ENCODE measurements at places on chromosomes 4 and X.

DNA sequence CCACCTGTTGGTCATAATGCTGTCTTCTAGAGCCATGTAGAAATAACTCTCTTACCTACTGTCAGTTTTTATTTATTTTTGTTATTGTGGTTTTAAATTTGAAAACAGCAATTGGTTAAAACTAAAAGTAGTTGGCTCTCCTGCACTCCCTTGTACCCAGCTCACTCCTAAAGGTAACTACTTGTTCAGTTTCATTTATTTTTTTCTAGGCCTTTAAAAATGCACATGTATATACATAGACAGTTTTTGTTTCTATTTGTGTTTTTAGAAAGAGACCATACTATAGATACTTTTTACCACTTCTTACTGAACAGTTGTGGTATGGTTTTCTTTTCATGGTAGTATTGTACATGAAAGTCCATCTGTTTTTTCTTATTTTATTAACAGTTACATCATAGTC is 16.8 kb downstream of the SMAD1 start:
- DNase-seq = no peak

DNA sequence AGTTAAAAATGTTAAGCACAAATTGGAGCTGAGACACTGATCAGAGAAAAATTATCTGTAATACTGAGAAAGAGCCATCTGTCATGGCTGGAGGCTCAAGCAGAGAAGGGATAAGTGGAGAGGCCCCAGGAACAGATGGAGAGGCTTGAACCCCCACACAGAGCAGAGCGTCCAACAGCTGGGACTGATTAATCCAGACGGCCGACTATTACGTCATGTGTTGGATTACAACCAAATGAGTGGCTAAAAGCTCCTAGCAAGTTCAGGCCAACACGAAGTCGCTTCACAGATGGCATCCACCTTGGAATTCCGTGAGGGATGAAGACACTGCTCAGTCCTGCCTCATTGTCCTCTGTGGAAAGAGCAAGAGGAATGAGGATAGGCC is 57.7 kb upstream of the ATXN3L start:
- DNase-seq = no peak

DNA sequence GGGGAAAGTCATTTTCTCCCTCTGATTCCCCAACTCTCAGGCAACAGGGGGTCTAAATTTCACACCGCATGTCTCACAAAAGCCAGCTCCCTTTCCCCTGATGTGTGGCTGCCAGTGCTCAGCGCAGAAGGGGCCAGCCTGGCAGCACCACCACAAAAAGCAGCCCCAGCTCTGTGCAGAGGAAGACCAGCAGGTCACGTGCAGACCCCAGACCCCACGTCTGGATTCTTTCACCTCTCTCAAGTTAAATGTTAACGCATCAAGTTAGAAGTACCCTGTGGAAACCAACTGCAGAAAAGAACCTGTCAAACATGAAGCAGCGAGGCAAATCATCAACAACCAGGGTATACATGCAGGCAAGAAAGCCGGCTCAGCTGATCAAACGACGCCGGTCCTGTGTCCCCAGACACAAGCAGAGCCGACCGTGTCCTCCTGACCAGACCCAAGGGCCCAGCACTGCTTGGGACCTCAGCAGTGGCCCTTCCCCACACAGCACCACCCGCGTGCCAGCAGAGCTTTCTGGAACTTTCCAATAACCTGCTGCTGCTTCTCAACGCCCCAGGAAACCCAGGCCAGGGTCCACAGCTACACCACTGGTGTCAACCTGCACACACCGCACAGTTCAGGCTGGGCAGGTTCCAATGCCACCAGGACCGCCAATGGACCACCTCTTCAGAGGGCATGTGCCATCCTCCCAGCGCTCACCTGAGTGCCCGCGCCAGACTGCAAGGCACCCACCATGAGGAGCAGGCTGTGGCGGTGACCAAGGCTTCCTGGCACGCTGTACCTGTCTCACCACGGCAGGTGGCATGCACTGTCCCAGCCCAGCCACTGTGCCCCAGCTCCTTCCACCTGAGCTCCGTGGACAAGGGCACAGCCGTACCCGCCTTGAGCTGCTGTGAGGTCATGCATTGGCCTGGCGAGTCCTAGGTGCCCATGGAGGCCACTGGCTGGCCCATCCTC is 4.0 kb downstream of the LRPAP1 start:
- DNase-seq = no peak

GRCh38 chrX:33128048-33128805 is 83.1 kb downstream of the DMD start:
- DNase-seq = no peak

DNA sequence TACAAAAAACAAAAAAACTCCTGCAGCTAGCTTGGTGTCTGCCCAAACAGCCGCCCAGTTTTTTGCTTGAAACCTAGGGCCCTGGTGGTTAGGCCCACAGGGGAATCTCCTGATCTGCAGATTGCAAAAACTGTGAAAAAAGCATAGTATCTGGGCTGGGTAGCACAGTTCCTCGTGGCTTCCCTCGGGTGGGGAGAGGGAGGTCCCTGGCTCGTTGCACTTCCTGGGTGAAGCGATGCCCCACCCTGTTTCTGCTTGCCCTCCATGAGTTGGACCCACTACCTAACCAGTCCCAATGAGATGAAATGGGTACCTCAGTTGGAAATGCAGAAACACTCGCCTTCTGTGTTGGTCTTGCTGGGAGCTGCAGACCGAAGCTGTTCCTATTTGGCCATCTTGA is 18.6 kb upstream of the BRWD3 start:
- no peak for DNase-seq

DNA sequence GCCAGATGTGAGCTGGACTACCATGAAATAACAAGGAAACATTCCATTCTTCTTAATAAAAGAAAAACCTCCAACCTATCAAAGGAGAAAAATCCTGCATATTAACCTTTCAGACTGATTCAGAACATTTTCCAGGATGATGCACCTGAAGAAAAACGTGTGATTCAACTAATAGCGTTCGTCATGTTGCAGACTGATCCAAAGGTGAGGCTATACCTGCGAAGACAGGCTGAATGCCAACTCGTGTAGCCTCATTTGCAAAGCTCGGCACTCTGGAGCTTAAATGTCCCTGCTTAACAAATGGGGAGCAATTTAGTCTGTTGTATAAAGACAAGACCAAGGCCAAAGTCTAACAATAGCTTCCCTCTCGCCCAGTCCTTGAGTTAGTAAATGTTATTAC is 172.0 kb upstream of the NOCT start:
- DNase-seq = no peak

- DNase-seq = no peak
Measured at GRCh38 chrX:49266523-49267445, 2.3 kb upstream of the FOXP3 start.

DNA sequence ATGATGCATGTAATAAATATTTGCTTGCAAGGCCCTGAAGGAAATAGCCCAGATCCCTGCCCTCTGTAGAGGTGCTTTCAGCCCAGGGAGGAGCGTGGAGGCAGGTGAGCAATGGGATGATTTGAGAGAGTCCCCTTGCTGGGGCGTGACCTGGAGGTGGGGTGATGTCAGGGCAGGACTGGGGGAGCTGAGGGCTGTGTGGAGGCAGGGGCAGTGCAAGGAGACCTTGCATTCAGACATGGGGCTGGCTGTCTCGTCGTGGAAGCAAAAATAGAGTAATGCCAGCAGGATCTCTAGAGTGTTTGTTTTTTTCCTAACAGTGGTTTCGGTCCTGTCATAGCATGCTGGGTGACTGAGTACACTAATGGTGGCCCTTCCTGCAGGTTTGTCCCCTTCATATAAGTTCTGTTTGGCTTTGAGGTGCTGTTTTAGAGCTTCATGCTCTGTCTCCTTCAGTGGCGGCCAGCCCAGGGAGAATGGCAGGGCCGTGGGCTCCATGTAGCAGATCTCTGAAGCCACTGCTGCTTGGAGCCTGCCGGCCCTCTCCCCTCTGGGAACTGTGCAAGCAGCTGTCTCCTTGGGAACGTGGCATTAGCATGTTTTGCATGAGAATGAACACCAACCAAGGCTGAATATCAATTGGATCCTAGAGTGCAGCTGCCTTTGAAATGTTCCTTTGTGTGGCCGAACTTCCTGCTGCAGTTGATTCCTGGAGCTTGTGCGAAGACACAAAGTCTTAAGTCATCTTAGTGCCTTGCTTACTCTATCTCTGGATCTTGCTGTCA is 39.3 kb upstream of the CLDN34 start:
- no peak for DNase-seq

- no peak for DNase-seq
Measured at GRCh38 chrX:10120828-10121227, 35.9 kb upstream of the CLCN4 start.

- no peak for DNase-seq
Measured at GRCh38 chr4:138727731-138728130, 287.9 kb upstream of the NOCT start.

DNA sequence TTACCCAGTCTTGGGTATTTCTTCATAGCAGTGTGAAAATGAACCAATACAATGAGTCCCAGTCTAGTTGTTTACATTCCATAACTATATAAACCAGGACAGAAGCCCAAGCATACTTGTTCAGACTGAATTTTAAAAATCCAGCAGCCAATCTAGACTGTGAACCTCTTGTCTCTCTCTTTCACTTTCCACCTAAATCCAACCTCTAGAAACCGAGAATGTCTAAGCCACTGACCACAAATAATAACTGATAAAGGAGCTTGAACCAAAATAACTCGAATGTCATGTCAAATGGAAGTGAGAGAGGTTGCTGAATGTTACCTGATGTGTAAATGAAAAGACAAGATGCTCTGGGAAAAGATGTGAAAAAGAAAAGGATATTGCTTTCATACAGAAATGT is 544.7 kb downstream of the NLGN4X start:
- DNase-seq = no peak

GRCh38 chr4:166924424-166924823 is 309.9 kb downstream of the SPOCK3 start:
- no peak for DNase-seq

- DNase-seq = no peak
Measured at GRCh38 chr4:107856901-107857300, 32.2 kb downstream of the SGMS2 start.

DNA sequence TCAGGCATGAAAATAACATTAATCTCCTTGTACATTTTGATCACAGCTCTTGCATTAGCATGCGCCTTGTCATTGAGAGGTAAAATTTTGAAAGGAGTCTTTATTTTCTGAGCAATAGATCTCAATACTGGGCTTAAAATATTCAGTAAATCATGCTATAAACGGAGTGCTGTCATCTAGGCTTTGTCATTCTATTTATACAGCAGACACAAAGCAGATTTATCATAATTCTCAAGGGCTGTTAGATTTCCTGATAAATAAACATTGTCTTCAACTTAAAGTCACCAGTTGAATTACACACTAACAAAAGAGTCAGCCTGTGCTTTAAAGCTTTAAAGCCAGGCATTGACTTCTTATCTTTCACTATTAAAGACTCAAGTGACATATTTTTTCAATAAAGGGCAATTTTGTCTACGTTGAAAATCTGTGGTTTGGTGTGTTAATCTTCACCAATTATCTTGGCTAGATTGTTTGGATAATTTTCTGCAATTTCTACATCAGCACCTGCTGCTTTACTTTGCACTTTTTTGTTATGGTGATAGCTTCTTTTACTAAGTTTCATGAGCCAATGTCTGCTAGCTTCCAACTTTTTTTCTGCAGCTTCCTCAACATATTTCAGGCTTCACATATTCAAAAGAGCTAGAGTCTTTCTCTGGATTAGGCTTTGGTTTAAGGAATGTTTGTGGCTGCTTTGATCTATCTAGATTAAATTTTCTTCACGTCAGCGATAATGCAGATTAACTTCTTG is 27.9 kb upstream of the UGT2B4 start:
- DNase-seq = no peak

- DNase-seq = no peak
Measured at GRCh38 chr4:106478152-106478551, 109.6 kb upstream of the GIMD1 start.

GRCh38 chrX:13690836-13691235 is 1.9 kb downstream of the RAB9A start:
- DNase-seq = no peak

GRCh38 chrX:154056770-154057241 is 37.1 kb upstream of the IRAK1 start:
- no peak for DNase-seq

DNA sequence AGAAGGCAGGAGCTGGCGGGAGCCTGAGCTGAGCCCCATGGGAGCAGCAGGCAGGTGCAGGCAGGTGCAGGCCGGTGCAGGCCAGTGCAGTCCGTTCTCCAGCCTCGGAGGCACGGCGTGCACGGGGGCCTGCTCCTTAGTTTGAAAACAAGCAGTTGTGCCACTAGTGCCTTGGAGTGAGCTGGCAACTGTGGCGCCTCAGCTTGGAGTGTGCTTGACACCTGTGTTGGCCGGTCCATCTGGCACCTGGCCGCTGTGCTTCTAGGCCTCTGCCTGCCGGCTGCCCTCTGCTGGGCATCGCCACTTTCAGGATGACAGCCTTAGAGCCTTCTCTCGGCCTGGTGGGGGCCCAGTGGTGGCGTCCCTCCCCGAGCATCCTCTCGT is 47.9 kb downstream of the RGS12 start:
- DNase-seq = no peak

GRCh38 chr4:87025023-87025613 is 90.3 kb downstream of the AFF1 start:
- no peak for DNase-seq

- DNase-seq = no peak
Measured at GRCh38 chr4:143084566-143084965, 100.2 kb upstream of the USP38 start.

DNA sequence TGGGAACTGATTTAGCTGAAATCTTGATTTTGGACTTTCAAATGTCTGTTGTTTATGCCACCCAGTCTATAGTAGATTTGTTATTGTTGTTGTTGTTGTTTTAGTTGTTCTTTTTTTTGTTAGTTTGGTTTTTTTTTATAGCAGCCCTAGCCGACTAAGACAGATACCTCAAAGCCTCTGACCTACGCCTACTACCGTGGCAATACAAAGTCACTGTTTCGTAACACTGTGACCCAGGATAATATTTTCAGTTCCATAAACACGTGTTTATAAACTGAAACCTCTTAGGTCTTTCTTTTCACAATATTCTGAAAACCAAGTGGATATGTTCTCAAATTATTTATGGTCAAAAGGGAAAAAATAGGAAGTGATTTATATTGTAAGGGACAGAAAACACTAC is 32.8 kb downstream of the VCX2 start:
- no peak for DNase-seq

GRCh38 chr4:98728433-98728832 is 70.0 kb upstream of the TSPAN5 start:
- DNase-seq = no peak

GRCh38 chr4:31968842-31969241 is 1248.7 kb downstream of the PCDH7 start:
- no peak for DNase-seq

GRCh38 chr4:129092631-129093190 is 628 bp downstream of the SCLT1 start:
- no peak for DNase-seq

DNA sequence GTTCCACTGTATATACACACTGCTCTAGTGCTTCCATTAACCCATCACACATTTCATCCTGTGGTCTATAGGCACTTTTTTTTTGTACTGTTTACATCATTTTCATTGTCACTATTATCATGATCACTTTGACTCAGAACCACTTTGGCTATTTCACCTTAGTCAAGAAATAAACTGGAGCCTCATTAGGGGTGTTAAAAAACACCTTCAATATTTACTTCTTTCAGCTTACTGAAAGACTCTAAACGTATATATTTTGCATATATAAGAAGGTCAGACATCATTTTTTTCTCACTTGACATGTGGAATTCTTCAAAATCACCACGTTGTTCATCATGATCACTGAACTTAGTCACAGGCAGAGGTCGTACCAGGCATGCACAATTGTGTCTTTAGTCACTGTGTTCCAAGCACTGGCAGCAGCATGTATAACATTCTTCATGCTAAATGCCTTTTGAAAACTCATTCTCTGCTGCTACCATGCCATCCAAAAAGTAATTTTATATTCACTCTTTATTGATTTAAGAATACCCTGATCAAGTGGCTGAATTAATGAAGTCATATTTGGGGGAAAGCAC is 229.2 kb upstream of the ARSJ start:
- DNase-seq = no peak
